IMR-90 (cell line): ENCODE measurements at places on chromosomes 5 and 9. TPM values are rescaled to one million over a fixed set of nuclear protein-coding genes. Genes with fewer than 3 reads are reported as not detected.

The HSPA5 gene
- 391 and 419 TPM in 2 replicates for polyA plus RNA-seq

- no peak for DNase-seq
Observed at GRCh38 chr5:175107028-175107588, 336.9 kb downstream of the DRD1 start.

DNA sequence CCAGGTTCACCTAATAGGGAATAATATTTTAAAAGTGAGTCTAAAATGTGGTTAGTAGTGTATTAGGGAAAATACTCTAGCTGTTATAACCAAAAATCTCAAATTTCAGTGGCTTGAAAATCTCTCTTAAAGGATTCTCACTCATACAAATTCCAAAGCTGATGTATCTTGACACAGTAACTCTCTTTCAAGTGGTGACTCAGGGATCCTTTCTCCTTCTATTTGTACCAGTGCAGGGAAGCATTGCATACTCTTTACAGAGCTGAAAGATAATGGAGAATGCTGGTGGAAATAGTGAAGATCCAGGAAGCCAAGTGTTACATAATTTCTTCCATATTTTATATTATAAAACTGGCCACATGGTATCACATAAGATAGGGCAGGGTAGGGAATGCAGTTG lies 560.2 kb upstream of the CDH9 start:
- no peak for DNase-seq

DNA sequence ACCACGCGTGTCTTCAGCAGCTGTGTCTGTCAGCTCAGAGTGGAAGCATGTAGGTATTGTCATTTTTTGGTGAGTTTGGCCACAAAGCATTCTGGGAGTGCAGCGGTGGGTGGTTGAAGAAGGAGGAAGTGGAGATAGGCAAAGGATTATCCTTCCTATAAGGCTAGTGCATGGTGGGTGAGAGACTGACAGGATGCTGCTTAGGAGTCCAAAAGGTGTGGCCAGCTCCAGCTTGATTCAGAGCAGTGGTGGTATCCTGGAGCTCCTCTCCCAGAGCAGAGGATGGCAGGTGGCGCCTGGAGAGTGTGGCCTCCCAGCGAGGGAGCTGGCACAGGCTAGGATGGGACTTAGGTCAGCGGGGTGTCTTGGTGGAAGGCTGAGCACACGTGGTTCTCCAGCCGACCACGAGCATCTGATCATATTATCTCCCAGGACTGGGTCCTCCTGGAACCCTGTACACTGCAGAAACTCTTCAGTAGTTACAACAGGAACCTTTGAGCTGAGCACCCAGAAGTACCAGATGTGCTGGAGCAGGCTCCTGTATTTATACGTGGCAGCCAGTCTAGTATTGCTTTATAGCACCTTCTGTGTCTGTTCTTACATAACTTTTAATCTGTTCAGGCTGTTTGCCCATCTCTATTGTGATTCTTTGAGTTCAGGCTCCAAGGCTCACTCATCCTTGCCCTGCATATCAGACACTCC lies 29.6 kb downstream of the MAML1 start:
- DNase-seq, result no peak

DNA sequence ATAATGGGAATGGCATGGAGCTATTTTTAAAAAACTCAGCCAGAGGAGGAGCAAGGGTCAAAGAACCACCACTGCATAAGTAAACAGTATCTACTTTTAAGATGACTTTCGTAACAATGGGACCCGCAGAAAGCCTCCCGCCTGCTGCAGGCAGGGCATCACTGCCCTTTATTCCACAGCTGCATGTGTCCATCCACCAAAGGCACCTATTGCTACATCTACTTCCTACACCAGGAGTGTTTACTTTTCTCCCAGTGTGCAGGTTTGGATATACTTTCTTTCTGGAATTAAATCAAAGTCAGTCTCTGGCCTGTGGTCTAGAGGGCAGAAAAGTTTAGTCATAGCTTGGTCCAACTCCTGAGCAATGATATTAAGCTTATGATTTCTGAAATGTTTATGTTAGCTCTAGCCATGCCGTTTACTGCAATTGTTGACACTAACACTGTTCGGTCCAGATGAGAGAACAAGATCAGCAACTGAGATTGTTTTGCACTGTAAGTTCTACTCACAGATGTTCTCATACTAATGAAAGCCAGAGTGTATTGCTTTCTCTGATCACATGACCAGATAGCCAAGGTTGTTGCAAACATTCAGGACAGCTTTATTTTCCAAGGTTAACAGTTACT lies 391.5 kb downstream of the FGF10 start:
- DNase-seq, result peak; percentile 70

DNA sequence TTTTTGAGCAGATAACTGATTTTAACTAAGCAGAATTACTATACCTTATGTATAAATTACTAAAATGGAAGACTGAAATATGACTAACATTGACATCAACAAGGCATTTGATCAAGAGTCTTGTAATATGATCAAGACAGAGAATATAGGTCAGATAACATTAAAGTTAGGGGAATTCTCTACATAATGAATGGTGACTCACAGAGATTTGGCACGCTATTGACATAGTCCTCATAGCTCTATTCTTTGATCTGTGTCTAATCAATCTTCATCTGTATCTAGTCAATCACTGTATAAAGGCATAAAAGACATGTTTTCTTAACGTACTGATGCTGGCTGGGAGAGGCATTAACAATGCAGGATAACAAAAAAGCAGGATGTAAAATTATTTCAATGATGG lies 17.4 kb downstream of the ABITRAM start:
- DNase-seq, result peak; percentile 1

- DNase-seq, result peak; percentile 81
Observed at GRCh38 chr9:91150998-91151717, 210.6 kb downstream of the AUH start.
